ENCODE measurements at places on chromosomes 1 and 21.

DNA sequence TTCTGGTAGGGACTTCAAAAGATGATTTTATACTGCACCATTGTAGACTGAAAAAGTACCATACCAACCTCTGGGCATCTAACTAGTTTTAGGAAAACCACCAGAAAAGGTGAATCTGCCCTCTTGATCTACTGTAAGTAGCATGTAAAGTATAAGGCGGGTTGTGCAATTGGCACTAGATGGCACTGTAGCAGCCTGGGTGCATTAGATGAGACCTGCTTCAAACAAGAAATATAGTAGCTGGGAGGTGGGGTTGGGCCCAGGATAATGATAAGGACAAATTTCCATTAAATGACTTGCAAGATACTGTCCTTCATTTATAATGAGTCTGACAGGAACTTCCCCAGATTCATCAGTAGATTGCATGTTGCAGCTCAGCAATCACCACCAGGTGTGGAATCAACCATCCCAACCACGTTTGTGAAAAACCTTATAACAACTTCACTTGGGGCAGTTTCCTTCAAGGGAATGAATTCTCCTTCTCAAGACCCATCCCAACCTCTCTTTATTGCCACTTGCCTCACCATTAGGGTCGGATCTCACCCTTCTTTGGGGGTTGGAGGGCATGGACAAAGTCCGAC lies 37.3 kb upstream of the IL10 start:
- DNase-seq, result no peak

DNA sequence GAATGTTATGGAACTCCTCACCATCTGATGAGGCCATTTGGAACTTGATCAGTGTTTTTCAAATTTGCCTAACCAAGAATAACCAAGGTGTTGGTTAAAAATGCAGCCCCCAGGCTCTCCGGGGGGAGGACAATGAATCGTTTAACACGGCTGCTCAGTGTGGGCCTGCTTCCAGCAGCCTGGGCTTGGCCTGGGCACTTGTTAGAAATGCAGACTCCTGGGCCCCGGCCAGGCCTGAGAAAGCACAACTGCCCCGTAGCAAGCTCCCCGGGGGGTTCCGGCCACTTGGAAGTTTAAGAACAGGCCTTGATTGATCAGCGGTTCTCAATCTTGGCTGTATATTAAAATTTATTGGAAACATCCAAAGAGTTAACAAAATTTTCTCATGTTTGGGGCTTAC lies 22.8 kb upstream of the C2CD2 start:
- no peak for DNase-seq

- no peak for DNase-seq
Observed at GRCh38 chr1:81157686-81158085, 643.0 kb upstream of the ADGRL2 start.

GRCh38 chr1:48930011-48930410 lies 153.3 kb upstream of the BEND5 start:
- DNase-seq, result no peak

DNA sequence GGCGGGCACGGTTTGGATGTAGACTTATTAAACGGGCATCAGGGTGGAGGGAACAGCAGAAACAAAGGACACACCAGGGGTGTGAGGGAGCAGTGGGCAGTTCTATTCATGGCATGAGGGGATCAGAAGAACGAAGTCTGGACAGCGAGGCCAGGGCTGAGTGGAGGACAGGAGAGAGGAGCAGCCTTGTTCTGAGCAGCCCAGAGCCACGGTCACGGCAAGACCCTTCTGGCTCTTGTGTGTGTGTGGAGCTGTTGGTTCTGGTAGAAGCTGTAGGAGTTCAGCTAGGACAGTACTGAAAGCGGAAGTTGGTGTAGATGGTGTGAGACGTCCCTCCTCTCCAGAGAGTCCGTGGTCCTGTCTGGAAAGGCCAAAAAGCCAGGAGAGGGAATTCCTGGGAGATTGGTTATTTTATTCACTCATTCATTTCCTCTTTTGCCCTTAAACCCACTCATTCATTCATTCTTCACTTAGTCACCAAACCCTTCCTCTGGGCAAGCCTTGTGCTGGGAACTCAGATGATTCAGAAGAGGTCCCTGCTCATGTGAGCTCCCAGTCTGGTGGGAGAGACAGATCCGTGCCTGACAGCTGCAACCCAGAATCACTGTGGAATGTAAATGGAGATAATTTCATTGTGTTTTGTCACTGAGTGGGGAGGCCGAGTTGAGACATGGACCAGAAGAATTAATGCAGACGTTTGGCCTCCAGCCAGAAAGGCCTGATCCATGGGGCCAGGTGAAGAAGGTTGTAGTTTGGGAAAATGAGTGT lies 4.1 kb upstream of the ACOT11 start:
- DNase-seq, result no peak

GRCh38 chr1:61271412-61271789 lies 189.0 kb downstream of the NFIA start:
- DNase-seq, result no peak

DNA sequence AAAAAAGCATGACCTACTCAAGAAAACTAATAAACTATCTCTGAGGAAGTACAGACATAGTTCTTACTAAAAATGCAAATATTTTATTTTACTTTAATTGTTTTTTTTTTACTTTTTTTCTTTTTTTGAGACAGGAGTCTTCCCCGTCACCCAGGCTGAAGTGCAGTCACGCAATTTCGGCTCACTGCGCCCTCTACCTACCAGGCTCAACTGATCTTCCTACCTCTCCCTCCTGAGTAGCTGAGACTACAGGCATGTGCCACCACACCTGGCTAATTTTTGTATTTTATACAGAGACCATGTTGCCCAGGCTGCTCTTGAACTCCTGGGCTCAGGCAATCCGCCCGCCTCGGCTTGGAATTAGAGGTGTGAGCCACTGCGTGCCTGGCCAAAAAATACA lies 1263.1 kb downstream of the KCNT2 start:
- no peak for DNase-seq

- DNase-seq, result no peak
Observed at GRCh38 chr1:246508897-246509688, 2.0 kb upstream of the SMYD3 start.

DNA sequence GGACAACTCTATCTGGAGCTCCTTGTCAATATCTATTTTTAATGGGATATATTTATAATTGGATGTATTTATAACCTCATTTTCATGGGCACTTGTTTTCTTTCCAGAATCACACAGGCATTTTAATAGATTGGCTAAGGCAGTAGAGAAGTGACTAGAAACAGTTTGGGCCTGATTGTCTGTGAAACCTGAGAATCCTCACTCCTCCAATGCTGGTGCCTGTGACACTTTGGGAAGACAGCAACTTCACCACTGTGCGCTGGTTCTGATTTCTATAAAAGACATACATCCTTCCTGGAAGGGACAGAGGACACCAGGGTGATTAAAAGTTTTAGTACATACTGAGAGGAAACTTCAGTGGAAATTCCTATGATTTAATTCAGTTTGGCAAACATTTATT lies 39.6 kb upstream of the RXRG start:
- DNase-seq, result no peak

- DNase-seq, result no peak
Observed at GRCh38 chr1:50976890-50977574, 7.0 kb downstream of the CDKN2C start.

DNA sequence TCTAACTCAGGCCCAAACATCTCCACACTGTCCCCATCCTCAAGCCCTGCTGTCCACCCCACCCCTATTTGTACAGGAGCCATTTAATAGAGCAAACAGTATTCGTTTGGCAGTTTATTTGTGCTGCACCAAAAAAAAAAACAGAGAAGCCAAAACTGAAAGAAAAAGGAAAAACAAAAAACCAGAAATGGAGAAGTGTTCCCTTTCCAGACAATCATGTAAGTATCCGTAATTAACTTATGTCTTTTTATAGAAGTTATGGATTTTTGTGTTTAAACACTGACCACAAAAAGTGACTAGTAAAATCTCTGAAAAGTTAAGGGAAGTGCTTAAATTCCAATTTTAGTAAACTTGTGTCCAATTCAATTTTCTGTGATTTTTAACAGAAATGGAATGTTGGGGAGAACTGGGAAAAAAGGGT lies 40.4 kb upstream of the ZBTB18 start:
- no peak for DNase-seq

DNA sequence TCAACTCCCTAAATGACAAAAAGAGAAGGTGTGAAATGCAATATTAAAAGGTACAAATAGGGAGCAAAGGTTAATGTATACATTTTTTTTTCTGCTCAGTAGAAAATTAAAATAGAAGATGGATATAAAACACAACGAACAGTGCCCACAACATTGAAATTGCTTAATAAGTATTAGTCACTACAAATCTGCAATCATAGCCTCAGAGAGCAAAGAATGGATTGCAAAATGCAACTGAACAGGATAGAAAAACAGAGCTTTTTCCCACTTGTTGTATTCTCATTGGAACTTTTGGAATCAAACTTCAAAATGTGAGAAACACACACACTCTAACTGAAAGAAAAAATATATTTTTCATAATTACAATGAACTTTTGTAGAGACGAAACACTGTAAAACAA lies 552.2 kb upstream of the NCAM2 start:
- no peak for DNase-seq

DNA sequence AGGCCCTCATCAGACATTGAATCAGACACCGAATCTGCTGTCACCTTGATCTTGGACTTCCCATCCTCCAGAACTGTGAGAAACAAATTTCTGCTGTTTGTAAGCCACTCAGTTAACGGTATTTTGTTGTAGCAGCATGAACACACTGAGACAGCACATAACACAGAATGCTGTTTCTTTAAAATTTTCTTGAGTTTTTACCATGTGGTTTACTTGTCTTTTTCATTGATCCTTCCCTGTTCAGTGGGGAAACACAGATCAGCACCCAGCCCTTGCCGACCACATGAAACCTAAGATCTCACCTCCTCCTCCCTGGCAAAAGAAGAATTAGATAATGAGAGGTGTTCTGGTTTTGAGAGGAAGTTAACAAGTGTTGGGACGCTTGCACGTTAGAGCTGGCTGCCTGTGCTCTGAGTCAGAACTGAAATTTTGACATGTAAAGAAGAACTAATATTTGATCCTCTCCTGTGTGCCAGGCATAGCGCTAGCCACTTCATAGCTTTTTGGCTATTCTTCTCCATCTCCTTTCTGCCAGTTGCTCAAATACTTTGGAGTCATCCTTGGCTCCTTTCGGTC lies 179.6 kb downstream of the DHRS3 start:
- no peak for DNase-seq

DNA sequence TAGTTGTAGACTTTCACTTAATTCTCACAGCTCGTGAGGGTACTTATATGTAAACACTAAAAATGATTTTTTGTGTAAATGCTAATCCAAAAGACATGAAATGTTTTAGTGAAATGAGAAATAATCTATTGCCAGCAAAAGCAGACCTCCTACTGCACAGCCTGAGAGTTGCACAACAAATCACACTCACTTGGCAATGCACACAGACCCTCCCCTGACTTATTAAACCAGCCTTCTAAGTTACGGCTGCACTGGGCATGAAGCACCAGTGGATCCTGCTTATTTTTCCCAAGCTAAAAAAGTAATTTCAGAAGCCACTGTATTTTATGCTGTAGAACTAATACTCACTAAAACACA lies 10.3 kb downstream of the ERRFI1 start:
- no peak for DNase-seq

- no peak for DNase-seq
Observed at GRCh38 chr1:243394601-243395464, 139.0 kb downstream of the SDCCAG8 start.

DNA sequence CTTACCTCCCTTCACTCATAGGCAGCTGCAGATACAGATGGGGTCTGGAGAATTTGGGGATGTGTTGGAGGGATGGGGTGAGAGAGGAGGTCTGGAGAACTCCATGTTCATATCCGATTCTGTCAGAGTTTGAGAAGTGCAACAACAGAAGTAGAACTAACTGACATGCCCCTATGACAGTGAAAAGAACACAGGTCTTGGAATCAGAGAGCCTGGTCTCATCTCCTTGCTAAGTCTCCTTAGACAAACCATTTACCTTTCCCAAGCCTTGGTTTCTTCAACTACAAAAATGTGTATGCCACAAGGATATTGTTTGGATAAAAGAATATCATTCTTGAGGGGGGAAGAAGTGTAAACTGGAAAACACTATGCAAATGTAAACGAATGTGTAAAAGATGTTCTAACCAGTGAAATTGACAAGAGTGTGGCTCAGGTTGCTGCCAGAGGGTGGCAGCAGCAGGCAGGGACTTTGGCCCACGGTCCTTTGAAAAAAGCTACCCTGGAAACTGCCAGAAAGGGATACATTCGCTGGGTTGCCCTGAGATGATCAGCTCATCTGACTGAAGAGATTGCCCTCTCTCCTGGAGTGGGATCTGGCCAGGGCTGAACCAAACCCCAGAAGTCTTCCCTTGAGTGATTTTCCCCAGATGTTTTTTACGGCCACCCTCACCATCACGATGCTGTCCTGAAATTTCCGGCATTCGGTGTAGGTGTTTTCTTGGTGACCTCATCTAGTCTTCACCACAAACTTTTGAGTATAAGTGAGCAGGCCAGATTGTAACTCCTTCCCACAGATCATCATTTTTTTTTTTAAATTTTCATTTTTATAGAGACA lies 17.0 kb upstream of the CD2 start:
- no peak for DNase-seq

DNA sequence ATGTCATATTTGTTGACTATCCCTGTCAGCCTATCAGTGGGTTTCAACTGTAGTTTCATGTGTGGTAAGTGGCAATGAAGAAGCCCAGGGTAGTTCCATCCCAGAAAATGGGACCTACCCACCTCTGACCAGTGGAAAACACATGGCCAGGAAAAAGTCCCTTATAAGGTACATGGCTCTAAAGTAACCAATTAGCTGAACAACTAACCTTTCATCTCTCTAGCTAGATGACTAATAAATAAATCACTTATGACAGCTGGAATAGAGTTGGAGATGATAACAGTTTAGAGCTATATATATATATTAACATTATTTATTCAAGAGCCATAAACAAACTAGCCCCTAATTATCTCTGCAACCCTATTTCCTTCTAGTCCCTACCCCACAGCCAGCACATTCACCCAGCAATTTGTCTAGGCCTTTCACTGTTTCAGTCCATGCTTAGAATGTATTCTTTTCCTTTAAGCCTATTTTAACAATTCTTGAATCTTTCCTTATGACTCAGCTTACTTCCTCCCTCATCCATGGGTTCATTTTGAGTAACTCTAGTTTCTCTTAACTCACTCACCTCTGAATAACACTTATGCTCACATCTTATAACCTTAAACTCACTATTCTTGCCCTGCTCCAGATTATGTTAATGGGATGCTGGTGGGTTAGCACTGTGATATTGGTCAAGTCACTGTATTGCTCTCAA lies 83.7 kb downstream of the TNFSF18 start:
- DNase-seq, result no peak

GRCh38 chr1:43059640-43060574 lies 101.2 kb upstream of the SLC2A1 start:
- DNase-seq, result no peak

DNA sequence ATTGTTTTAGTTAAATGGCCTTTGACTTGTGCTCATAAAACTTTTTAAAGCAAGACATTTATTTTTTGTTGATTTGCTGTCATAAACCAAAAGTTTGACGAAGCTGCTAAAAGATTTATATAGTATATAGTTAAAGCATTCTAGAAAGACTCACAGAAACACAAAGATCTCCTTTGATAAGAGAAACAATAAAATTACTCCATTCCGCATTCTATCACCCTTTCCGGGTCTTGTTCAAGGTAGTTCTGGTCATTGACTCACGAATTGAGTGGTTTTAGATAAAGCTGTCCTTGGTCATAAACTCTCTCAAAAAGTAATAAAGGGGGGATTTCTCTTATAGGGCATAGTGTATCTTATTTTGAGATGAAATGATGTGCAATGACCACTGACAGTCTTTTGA lies 1010.5 kb upstream of the NCAM2 start:
- DNase-seq, result no peak

Data from epithelial cell of prostate (primary cell).